Cortex of kidney (tissue), 1 donor: ENCODE measurements at places on chromosomes 6 and 20.

DNA sequence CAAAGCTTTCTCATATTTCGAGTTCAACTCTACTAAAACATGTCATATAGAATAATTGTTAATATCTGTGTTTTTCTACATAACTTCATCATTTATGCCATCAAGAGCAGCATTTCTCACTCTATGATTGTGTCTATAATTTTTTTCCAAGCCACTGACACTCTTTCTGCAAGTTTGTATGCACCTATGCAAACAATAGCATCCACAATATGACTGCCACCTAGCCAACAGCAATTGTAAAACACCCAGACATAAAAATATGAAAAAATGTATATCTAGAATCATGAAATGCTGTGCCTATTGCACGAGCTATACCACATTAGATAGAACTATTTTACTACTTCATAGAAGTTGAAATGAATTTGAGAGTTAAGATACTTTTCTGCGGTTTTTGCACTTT, 286.5 kb upstream of the MARCKS start:
- no peak for DNase-seq

DNA sequence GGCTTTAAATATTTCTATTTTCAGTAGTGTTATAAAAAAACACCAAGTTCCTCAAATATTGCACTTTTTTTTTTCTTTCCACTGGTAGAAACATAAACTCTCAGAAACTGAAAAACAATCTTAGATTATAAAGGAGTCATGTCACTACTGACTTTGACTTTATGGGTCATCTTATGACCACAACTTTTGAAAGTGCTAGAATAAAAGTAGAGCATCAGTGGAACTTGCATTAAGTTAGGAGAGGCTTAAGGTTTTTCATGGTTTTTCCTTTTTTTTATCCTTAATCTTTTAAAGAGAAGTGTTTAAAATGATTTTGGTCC, 56.6 kb upstream of the SUPT3H start:
- DNase-seq = no peak

DNA sequence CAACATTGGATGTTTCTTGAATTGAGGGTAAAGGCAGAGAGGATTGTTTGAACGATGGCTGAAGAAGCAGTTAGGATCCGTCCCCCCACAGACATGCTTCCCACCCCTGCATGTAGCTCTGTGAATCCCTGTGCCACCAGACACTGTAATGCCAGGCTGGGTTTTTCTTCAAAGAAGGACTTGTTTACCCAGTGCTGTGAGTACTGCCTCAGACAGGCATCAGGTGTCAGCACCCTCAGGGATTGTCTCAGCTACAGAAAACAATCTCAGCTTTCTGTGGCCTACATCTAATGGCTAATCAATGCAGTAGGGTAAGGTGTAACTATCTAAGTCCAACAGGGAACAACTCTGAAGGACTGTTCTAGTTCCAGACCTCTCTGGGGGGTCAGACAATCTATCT, 853.0 kb upstream of the EPHA7 start:
- DNase-seq = no peak

GRCh38 chr6:145199961-145200360, 535.4 kb downstream of the EPM2A start:
- no peak for DNase-seq

GRCh38 chr20:50898475-50898874, 32.8 kb downstream of the ADNP start:
- DNase-seq = no peak

DNA sequence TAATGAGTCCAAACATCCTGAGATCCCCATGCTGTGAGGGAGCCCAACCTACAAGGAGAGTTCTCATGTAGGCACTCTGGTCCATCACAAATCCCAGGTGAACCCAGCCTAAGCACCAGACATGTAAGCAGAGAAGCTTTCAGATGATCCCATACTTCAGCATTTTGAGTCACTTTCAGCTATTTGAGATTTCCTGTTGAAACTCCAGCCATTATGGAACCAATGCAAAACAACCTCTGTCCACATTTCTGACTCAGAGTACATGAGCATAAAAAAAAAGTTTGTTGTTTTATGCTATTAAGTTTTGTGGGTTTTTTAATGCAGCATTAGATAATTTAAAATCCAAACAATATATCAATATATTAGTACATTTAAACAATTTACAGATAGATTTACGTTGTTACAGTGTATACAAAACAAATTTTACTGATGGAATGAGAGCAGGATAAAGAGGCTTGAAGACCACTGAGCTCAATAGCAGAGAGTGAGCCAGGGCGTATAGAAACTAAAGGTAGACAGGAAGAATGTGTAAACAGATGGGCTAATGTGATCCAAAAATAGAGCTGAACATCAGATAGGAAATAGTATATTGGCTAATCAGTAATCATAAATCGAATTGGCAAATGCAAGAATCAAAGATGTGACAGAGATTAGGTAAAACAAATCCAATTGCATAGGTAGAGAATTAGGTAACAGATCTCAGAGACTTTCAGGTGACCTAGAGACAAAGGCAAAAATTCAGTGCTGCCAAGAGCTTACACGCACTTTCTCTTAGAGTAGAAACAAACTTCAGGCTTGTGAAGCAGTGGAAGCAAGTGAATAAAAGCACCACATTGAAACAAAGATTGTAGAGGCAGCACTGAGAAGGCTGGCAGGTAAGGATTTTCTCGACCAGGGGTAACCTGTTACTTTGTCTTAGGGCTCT, 36.2 kb upstream of the PLCB1 start:
- no peak for DNase-seq

DNA sequence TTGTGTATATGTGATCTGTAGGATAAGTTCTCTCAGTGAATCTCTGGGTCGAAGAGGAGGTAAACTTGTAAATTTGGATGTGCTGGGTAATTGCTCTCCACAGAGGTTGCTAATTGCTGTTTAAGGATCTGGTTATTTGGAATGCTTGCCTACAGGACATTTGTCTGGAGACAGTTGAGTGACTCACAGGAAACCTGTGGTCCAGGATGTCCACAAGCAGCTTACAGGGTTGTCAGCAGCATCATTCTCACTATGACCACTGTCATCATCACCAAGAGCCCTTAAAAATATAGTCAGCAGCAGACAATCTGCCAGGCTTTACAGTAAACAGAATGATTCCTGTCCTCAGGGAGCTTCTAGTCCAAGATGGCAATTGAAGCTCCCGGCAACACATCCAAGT, 31.2 kb upstream of the KCNK5 start:
- no peak for DNase-seq

DNA sequence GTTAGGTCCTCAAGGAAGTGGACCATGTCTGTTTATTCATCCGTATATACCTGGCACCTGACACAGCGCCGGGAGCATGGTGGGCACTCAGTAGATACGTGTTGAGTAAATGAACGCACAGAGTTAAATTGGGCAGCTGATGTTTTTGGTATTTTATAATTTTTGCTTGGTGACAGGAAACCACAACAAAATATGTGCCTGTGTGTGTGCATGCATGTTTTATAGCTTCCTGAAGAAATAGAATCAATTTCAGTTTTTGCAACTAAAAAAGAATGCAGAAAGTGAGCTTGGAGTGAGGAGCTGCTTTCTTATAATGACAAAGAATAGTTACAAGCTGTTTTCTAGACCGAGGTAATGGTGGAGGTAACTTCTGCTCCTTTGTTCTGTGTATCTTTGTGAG, 91.4 kb downstream of the PLCB4 start:
- DNase-seq = no peak

- DNase-seq = no peak
These were observed 22.4 kb downstream of the EDN3 start for GRCh38 chr20:59322585-59323454.

DNA sequence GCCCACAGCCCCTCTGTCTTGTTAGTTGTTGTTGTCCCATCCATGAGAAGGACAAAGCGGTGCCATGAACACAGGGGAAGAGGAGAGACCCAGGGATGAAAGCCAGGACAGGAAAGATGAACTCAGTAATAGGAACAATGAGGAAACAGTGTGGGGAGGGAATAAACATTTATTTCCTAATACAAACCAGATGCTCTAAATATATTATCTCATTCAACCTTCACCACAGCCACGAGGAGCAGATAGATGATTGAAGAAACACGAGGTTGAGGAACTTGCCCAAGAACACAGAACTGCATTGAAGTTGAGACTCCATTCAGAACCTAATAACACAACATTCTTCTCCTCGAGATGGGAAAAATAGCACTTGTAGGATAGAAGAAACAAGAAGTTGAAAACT, 53.0 kb upstream of the AIG1 start:
- no peak for DNase-seq

DNA sequence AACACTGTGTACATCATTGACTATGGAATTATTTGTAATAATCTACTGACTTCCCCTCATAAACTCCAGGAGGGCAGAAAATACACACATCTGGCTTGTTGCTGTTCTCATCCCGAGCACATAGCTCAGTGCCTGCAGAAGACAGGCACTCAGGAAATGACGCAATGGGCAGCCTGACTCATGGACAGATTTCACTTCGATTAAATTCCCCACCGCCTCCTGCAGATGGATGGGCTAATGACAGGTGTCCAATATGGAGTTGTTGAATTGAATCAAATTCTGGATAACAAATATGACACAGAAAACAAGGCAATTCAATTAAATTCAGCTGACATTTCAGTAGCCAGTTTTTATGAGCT, 9.1 kb downstream of the ANKRD60 start:
- no peak for DNase-seq

- no peak for DNase-seq
These were observed 40.8 kb upstream of the TMEM244 start for GRCh38 chr6:129901910-129902309.

- no peak for DNase-seq
These were observed 22.1 kb upstream of the FOXP4 start for GRCh38 chr6:41523915-41524633.

DNA sequence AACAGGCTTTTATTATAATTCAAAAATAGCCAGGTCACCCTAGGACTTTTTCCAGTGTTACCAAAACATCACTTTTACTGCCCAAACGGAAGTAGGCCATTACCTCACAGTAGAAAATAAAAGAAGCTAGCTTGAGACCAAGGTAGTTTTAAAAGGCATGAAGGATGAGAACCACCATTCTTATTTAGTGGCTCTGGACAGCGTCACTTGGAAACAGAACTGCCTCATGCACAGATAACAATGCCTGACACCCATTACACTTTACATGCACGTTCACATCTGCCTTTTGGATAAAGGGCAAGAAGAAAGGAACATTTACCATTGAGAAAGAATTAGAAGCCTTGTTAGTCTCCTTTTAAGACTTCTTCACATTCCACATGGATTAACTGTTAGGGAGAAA, 1.9 kb upstream of the PAQR8 start:
- no peak for DNase-seq

- DNase-seq = no peak
These were observed 500.4 kb downstream of the COL12A1 start for GRCh38 chr6:74705451-74705850.

GRCh38 chr6:42249279-42249678, 31.6 kb upstream of the MRPS10 start:
- DNase-seq = no peak

- DNase-seq = no peak
These were observed 13.3 kb downstream of the PLCG1 start for GRCh38 chr20:41150664-41151063.

GRCh38 chr6:158009114-158009891, 27.6 kb downstream of the SYNJ2 start:
- DNase-seq = no peak

DNA sequence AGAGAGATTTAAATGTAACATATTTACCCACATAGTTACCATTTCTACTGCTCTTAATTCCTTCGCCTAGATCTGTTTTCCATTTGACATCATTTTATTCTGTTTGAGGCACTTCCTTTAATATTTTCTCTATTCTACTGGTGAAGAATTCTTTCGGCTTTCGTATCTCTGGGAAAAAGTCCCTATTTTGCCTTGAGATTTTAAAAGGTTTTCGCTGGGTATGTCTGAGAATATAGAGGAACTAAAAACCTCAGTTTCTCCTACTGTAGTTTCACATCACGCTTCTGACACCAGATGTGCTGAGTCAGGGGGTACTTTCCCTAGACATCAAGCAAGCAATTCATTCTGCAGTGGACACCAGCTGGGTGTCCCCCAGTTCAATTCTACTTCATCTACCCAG, 61.7 kb downstream of the E2F3 start:
- no peak for DNase-seq

- no peak for DNase-seq
These were observed 660.2 kb downstream of the EPHA7 start for GRCh38 chr6:92759178-92759577.

DNA sequence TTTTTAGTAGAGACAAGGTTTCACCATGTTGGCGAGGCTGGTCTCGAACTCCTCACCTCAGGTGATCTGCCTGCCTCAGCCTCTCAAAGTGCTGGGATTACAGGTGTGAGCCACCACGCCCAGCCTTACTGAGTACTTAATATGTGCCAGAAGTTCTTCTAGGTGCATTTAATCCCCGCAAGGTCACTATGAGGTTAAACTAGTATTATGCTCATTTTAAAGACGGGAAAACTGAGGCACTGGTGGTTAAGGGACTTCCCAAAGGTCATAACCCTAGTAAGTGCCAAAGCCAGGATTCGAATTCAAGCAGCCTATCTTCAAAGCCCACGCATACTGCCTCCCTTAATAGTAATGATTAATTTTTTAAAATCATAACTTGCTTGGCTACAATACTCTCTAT, 674 bp upstream of the CCM2L start:
- DNase-seq = no peak

- no peak for DNase-seq
These were observed 562.5 kb upstream of the MAP3K7 start for GRCh38 chr6:91149246-91149955.

GRCh38 chr6:107556082-107556481, 66.2 kb downstream of the SOBP start:
- DNase-seq = no peak

DNA sequence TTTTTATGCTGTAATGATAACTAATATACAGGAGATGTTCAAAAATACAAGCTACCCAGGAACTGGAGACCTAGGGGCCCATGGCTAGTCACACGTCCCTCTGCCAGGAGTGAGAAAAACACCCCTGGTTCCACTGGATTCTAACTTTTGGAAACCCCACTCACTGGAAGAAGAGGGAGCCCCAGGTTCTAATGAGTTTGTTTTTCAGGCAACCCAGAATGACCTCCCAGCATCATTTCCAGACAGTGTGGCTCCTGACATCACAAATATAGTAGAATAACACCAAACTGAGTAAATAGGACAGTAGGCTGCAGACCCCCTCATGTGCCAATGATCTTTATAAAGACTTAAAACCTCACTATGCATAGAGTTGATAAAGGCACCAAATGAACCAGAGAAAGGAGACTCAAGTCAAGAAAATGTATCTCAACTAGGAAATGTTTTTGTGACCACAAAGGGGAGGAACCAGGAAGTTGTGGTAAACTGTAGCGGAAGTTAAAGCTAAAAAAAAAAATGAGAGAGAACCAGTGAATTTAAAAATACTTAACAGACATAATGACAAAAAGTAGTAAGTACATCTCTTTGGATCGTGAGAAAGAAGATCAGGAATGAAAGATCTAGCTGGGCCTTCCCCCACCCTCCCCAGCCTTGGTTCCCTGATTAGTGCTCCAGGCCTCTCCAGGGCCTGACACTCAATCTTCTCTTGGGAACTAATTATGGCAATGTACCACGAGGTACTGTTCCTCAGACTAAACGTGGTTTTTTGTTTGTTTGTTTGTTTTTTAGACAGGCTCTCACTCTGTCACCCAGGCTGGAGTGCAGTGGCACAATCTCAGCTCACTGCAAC, 19.8 kb downstream of the HLA-E start:
- DNase-seq = no peak

- no peak for DNase-seq
These were observed 280.4 kb downstream of the UBE3D start for GRCh38 chr6:82785206-82785605.
